Hematopoietic multipotent progenitor cell treated with erythropoietin and hydrocortisone succinate and interleukin-3 and kit ligand, for 8 days (in vitro differentiated cells): ENCODE measurements at places on chromosomes 3 and 15.

DNA sequence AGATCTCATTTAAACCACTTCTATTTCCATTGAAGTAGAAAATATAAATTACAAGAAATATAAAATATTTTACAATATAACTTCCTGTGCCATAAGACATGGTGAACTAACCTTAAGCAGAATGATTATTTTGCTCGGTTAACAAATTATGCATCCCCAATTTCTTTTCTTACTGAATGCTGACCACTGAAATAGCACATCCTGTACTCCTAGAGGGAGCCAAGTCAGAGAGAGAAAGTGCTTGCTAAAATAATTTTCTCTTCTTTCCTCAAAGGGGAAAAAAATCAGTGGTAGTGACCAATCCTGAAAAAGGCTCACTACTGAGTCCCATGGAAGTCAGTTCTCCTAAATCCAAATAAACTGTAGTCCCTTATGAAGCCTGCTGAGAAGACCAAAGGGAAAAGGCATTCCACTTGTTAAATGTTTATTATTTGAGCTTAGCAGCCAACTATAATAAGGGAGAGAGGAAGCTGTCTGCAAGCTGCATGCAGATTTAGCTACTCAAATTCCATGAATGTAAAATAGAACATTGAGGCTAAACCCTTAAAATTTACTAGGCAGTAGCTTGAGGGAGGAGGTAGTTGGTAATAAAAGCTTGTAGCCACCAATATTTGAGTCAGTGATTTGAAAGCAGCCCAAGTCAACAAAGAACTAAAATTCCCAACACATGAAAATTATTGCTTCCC is 33.1 kb downstream of the CEP152 start:
- DNase-seq, result no peak

GRCh38 chr3:24394754-24395153 is 99.9 kb downstream of the THRB start:
- DNase-seq, result no peak

- DNase-seq, result peak; percentile 52
Observed at GRCh38 chr3:15241341-15241740, 35.3 kb downstream of the CAPN7 start.

- no peak for DNase-seq
Observed at GRCh38 chr15:59936741-59937140, 67.4 kb upstream of the FOXB1 start.

DNA sequence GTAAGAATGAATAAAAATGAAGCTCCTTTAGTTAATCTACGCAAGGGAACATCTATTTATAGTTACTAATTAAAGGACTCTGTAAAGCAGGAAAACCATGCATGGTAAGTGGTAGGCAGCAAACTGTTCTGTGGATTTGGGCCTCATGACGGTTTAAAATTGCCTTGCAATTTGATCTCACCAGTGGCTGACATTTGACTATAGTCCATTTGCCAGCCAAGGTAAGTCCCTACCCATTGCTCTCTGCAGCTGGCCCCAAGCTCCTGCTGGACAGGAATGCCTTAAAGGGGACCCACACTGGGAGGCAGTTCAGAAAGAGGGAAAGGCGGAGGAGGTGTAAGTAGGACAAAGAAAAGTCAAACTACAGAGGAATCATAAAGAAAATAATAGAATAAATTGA is 203.3 kb downstream of the PLCL2 start:
- no peak for DNase-seq

- no peak for DNase-seq
Observed at GRCh38 chr3:82973791-82974190, 1212.3 kb upstream of the GBE1 start.

- no peak for DNase-seq
Observed at GRCh38 chr3:114622001-114622400, 328.2 kb downstream of the TIGIT start.

GRCh38 chr3:89504432-89504831 is 397.0 kb downstream of the EPHA3 start:
- no peak for DNase-seq

DNA sequence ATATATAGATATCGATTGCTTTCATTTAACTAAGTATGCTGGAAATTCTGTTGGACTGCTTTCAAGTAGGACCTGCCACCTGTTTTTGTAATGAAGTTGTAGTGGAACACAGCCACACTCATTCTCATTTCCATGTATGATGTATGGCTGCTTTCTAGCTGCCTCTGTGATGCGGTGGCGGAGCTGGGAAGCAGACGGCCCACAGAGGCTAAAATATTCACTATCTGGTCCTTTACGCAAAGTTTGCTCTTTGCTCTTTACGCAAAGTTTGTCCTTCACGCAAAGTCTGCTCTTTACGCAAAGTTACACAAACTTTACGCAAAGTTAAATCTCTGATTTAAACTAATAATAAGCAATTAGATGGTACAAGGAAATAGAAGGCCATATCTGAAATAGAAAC is 91.5 kb downstream of the DLG1 start:
- DNase-seq, result no peak

DNA sequence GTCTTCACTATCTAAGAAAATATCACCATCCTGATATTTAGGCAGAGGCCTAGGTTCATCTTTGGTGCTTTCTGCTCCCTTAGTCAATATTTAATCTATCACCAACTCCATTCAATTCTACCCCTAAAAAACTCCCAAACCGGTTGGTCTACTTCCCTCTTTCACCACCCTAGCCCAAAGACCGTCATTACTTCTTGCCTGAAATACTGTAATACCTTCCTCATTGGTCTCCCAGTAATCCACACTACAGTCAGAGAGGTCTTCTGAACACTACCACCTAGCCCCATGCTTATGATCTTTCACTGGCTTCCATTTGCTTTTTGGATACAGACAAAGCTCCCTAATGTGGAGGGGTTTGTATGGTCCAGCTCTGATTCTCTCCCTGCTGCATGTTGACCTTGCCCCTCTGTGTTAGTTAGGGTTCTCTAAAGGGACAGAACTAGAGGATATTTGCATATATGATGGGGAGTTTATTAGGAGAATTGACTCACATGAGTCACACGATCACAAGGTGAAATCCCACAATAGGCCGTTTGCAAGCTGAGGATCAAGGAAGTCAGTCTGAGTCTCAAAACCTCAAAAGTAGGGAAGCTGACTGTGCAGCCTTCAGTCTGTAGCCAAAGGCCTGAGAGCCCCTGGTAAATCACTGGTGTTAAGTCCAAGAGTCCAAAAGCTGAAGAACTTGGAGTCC is 36.4 kb upstream of the ATP2C1 start:
- peak; percentile 43 for DNase-seq

- no peak for DNase-seq
Observed at GRCh38 chr3:182524711-182525401, 268.4 kb upstream of the ATP11B start.

DNA sequence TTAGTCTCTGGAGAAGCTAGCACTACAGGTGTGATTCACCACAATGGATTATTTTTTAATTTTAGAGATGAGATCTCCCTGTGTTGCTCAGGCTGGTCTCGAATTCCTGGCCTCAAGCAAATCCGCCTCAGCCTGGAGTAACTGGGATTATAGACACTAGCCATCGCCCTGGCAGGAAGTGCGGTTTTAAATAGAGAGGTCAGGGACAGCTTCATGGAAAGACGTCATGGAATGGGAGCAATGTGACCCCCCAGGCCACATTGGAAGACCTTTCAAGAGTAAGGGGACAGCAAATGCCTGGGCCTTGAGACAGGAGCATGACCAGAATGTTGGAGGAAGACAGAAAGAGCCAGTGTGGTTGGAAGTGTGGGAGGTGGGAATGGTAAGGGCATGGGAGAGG is 2.2 kb upstream of the ISG20 start:
- no peak for DNase-seq

DNA sequence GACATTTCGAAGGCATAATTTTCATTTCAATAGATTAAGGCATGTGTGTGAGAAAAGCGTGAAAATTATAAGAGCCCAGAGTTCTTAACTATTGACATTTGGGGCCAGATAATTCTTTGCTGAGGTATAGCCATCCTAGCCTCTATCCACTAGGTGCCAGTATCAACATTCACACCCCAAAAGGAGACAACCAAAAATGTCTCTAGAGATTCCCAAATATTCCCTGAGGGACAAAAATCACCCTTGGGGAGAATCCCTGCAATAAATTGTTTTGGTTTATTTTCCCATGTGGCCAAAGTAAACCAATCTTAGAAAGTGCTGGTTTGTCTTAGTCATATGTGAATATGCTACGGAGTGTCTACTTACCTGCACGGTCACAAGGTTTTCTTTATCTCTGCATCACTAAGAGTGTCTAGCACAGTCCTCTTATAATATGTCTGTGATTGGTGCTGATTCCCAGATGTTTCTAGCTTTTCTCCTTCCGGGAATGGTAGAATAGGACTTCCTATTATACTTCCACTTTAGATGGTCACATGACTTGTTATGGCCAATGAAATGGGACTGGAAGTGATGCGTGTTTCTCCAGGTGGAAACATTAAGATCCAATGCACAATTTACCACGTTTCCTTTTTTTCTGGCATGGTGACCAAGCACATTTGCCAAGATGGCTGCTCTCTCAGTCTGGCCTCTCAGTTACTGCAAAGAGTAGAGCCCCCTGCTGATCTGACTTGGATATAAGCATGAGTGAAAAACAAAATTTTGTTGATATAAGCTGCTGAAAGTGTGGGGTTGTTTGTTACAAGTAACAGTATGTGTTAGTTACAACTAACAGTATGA is 8.0 kb upstream of the KBTBD8 start:
- DNase-seq, result peak; percentile 69

DNA sequence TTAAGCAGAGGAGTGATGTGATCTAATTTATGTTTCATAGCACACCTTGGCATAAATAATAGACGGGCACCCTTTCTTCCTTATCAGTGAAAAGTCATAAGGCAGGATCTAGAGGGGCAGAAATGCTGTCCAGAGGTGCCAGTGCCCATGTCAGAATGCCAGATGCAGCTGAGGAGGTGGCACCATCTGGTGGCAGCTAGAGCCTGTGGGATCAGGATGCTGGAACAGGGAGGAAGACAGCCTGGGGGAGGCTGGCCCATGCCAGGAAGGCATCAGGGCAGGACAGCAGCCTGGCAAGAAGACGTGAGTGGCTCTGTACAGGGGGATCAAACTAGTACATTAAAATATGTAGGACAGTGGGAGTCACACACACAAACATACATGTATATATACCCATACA is 16.5 kb downstream of the MYH15 start:
- DNase-seq, result peak; percentile 16

GRCh38 chr15:99955181-99955525 is 221.9 kb upstream of the LYSMD4 start:
- DNase-seq, result no peak

DNA sequence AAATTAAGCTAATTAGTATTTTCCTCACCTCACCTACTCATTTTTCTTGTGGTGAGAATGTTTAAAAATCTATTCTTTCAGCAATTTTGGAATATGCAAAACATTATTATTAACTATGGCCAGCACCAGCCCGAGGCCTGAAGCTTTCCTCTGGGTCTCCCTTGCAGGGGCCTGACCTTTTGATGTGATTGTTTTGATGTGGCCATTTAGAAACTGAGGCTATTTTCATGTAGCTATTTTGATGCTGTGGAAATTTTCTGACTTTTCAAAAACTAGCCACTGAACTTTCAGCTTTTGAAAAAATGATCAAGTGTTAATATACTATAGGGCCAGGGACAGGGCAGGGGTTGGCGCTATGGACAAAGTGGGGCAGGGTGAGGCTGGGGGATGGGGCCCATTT is 8.2 kb upstream of the CCR9 start:
- DNase-seq, result no peak

DNA sequence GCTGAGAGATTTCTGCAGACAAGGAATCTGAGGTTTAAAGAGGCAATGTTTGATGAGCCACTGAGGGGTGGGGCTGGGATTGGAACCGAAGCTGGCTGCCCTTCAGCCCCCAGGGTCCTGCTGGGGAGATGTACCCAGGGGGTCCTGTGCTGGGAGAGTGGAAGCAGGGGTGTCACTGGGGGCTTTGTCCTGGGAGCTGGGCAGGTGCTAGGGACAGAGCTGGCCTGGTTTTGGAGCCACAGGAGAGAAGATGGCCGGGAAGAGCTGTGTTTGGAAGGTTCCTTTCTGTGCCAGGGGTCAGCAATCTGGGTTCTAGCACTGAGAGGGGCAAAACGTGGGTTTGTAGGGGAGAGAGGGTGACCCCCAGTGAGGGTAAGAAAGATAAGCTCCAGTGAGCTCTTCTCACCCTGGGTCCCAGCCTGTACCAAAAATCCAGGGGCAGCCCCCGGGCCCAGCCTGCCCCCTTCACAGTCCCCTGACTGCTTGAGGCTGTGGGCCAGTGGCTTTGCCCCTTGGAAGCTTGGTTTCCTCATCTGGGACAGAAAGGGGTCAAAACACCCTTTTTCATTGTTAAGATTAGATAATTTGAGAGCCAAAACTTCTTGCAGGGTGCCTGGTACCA is 69.6 kb downstream of the SMAD3 start:
- DNase-seq, result no peak

DNA sequence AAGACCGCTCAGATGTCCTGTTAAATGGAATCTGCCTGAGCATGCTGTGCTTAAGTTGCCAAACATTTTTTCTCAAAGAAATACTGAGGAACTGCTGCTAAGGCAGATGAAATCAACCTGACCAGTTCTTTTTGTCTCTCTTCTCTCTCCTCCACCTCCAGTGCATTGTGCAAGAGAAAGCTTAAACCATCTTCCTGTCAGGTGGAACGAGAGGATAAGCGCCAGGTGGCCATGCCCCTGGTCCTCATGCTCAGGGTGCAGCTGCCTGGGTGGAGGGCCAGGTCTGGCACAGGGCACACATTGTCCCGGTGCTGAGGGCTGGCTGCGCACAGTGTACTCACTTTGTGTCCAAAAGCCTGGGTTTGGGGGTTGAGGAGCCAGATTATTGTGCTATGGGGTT is 176.2 kb upstream of the TP63 start:
- no peak for DNase-seq

DNA sequence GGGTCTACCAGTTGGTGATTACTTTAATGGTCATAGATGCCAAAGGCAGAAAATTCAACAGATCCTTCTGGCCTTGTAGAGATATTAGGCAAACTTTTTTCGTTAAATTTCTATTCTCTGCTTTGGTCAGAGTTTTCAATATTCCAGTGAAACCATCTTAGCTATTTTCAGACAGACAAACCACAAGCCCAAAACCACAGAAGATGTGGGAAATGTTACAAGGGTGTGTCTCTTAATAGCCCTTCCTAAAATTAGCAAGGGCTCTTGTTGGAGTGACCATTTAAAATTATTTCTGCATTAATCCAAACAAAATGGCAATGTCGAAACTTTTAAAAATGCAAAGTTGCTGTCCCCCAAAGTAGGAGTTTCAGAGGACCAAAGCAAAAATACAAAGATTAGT is 102.8 kb downstream of the ARRDC4 start:
- no peak for DNase-seq

DNA sequence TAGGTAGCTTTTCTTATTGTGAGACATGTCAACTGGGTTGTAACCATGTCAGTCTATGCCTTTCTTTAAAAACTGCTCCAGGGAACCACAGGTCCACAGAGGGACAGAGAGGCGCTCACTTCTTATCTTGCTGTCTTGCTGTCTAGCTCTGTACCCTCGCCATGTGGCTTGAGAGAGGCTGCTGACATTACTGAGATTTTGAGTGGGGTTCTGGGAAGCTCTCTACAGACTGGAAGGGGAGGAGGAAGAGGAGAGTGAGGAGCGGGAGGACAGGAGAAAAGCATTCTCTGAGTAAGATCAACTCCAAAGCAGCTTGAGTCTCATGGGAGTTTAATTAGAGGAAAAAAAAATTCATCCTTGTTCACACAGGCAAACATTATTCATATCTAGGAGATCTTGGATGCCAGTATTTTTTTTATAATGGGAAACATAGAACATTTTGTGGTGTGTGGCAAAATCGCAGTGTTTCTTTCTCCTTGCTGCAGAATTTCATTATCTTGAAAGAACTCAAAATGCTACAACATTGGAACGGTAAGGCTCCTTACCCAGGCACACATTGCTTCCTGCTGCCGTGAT is 1037.0 kb upstream of the NR2F2 start:
- no peak for DNase-seq
